ENCODE measurements at places on chromosomes 5 and 9.

DNA sequence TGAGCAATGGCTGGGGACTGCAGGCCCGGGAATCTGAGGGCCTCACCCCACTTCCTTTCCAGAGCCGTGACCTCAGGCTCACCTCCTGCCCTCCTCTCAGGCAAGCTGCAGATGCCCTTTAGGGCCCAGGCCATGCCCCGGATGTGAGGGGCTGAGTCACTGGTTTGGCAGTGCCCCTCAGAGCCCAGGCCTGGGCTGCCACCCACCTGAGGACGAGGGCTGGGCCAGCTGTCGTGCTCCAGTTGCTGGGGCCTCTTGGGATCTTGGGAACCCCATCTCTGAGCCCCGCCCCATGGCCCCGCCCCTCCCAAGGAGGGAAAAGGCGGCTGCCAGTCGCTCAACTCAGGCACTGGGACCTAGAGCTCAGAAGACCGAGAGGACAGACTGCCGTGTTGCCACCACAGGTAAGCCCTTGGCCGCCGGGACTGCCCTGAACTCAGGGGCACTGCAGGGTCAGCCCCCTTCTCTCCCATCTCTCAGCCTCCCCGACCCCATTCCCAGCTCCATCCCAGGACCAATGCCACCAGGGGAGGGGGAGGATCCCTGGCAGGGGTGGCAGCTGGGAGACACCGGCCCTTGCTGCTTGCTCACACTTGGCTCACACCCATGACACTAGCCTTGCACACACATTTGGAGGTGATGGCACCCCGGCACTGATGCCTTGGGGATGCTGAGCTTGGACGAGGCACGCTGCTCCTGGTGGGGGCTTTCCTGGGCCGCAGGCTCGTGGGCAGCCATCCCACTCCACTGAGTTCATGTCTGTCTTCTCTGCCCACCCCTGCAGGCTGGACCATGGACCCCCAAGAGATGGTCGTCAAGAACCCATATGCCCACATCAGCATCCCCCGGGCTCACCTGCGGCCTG, at the start of gene CYSRT1:
Gene CYSRT1 (plus strand): TSS at position 345 of the 865 bp plus-strand sequence. CDS start 448 bp downstream, at position 793.
- no peak for DNase-seq

GRCh38 chr9:136095070-136096058, at the start of gene NACC2:
TSS of gene NACC2 (minus strand) at chr9:136095289. CDS start at chr9:136050521, 44,768 bp downstream.
- no peak for DNase-seq

DNA sequence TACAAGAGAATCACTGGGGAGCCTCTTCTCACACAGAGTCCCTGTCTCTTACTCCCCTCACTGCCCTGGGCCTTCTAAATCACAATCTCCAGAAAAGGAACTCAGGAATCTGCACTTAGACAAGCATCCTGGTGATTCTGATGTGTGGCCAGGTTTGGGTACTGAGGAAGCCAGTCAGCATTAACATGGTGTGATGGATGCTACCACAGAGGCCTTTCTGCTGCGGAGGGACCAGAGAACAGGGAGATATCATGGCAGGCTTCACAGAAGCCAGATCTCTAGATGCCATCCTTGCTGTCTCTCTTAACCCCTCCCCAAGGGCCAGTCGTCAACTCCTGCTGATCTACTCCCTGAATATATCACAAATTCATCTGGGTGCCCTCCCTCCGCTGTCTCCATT, 1.6 kb downstream of the ANKS6 start:
- no peak for DNase-seq

DNA sequence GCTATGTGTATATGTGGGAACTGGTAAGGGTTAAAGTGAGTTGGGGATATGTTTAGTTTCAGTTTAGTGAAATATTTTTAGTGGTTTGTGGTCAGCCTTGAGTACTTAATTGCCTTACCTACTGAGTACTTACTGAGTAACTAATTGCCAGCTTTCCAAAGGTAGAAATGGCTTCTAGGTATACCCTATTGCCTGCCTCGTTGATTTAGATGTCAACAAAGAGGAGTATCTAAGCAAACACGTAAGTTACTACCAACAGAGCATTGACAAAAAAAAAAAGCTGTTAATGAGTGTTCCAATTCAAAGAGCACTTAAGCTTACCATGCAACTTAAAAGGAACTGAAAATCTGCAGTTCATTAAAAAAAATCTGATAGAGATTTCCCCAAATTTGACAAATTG, 8.8 kb downstream of the ATP10B start:
- no peak for DNase-seq

GRCh38 chr5:96177303-96177869, 215.7 kb upstream of the ELL2 start:
- DNase-seq, result no peak

- no peak for DNase-seq
Observed at GRCh38 chr5:38697013-38697412, 140.6 kb upstream of the LIFR start.

DNA sequence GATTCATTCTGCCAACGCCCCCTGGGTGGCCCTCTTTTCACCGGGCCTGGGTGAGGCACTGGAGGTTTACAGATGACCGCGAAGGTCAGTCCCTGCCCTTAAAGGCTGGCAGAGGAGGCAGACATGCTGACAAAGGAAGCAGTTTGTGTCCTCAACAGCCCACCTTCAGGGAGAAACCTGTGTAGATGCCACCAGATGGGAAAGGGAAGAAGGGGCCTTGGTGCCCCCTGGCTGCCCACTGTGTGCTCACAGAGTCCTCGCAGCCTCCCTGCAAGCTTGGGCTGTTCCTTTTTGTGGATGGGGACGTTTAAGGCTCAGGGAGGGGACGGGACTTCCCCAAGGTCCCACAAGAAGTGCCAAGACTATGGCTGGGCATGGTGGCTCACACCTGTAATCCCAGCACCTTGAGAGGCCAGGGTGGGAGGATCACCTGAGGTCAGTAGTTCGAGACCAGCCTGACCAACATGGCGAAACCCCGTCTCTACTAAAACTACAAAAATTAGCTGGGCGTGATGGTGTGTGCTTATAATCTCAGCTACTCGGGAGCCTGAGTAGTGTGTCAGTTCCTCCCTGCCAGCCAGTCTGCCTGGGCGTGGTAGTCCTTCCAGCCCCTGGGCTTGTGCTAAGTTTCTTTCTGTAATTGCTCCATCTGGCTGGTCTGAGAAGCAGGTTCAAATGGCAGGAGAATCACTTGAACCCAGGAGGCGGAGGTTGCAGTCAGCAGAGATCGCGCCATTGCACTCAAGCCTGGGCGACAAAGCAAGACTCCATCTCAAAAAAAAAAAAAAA, 36.2 kb downstream of the NEK6 start:
- no peak for DNase-seq

DNA sequence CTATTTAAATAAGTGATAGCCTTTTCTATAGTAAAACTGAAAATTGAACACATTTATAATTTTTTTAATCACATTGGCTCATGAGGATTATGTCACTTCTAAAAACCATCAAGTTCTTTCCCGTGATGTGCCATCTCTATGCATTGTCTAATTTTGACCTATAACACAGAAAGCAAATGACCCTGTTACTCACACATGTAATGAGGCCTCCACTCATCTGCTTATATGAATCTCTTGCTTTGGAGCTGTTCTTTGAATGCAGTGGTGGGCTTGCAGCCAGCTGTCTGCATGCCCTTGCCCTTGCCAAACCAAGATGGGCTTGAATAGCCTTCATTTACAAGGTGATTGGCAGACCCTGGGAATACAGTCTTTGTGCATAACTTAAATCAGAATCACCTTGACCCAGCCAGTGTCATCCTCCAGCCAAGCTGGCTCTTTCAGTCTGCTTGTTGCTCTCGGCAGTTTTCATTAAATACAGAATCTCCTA, 163.2 kb downstream of the TRIO start:
- no peak for DNase-seq

DNA sequence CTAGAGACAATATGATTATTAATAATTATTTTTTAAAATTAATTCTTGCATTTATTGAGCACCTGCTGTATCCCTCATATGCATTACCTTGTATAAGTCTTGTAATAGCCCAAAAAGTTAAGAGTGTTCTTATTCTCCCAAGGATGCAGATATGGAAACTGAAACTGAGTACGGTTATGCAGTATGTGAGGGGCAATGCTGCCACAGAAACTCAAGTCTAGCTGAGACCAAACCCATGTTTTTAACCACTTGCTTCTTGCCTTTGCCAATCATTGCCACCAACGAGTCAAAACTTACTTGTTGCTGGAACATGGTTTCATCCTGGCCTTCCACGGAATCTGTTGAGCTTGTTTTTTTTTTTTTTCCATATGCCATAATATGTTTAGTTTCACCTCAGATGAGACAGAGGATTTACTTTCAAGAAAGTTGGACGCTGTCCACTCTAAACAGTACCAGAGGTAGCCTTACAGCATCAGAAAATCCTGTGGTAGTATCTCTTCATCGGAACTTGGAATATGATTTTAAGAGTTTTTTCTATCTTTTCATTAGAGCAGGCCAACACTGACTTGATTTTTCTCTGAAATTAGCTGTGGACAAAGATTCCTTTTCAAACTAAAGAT, 27.9 kb downstream of the DOCK8 start:
- no peak for DNase-seq

- no peak for DNase-seq
Observed at GRCh38 chr5:148403344-148403743, 19.6 kb downstream of the FBXO38 start.

GRCh38 chr5:163612358-163613149, 107.1 kb downstream of the MAT2B start:
- no peak for DNase-seq

All from progenitor cell of endocrine pancreas (in vitro differentiated cells).